ENCODE measurements at places on chromosomes 1 and 21. TPM values are rescaled to one million over a fixed set of nuclear protein-coding genes. Genes with fewer than 3 reads are reported as not detected.

DNA sequence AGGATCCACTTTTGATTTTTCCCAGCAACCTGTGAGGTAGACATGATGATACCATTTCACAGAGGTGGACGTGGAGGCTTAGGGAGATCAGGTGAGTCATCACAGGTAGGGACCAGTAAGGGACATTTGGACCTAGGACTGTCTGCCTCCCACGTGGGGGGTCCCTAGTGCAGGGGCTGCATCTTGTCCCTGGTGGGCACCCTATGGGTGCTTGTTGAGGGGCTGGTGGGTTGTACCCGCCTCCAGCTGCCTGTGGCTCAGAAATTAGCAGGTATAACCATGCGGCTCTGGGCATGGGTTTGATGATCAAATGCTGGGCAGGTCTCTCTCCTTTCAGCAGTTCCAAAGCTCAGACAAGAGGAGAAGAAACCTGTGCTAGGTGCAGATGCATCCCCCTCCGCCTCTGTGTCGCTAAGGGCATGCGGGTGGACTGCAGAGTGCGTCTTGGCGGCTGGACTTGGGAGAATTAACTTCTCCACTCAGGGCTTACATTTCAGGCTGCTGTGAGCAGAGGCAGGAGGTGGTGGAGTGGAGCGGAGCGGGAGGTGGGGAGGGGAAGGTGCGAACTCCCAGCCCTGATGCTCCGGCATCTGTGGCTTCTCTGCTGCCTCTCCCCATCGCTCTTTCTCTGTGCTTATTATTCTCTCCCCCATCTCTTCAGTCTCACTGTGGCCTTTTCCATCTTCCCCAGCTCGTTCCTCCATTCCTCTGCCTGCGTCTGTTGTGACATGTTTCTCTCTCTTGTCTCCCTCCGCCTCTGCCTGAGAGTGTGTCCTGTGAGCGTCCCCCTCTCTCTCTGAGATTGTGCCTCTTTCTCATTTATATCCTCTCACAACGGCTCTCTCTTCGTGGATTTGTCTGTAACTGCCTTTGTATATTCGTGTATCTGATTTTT, 146.8 kb downstream of the PTPRU start:
- H3K27ac ChIP-seq = peak overlapping the region; percentile 1
- peaks cover 14% of the 10 kb centered on the region for H3K4me1 ChIP-seq
- peaks cover 3% of the 10 kb centered on the region for H3K27me3 ChIP-seq
- no peaks in the 10 kb centered on the region for H3K36me3 ChIP-seq
- no peak for DNase-seq
- no peak overlapping the region for H3K4me3 ChIP-seq

GRCh38 chr21:19010251-19010650, 606.7 kb upstream of the TMPRSS15 start:
- no peak overlapping the region for H3K27ac ChIP-seq
- H3K4me3 ChIP-seq = no peak overlapping the region
- H3K27me3 ChIP-seq = no peaks in the 10 kb centered on the region
- no peak for DNase-seq

DNA sequence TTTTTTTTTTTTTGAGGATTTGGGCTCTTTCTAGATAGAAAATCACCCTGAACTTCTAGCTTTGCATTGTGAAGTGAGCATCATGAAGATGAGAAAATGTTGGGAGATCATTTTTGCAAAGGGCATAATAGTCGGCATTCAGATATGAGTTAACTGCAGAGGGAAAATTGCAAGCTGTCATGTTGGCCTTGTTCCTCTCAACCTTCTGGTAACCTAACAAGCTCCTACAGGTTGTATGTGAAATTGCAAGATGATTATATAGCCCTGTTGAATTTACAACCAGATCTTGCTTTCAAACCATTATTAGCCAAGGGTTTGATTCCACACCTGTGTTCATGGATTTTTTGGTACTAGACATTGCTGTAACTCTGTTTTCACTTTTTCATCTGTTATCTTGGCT, 2.2 kb downstream of the ELOA start:
- H3K36me3 ChIP-seq = peaks cover 6% of the 10 kb centered on the region
- no peaks in the 10 kb centered on the region for H3K27me3 ChIP-seq
- no peak overlapping the region for H3K27ac ChIP-seq

DNA sequence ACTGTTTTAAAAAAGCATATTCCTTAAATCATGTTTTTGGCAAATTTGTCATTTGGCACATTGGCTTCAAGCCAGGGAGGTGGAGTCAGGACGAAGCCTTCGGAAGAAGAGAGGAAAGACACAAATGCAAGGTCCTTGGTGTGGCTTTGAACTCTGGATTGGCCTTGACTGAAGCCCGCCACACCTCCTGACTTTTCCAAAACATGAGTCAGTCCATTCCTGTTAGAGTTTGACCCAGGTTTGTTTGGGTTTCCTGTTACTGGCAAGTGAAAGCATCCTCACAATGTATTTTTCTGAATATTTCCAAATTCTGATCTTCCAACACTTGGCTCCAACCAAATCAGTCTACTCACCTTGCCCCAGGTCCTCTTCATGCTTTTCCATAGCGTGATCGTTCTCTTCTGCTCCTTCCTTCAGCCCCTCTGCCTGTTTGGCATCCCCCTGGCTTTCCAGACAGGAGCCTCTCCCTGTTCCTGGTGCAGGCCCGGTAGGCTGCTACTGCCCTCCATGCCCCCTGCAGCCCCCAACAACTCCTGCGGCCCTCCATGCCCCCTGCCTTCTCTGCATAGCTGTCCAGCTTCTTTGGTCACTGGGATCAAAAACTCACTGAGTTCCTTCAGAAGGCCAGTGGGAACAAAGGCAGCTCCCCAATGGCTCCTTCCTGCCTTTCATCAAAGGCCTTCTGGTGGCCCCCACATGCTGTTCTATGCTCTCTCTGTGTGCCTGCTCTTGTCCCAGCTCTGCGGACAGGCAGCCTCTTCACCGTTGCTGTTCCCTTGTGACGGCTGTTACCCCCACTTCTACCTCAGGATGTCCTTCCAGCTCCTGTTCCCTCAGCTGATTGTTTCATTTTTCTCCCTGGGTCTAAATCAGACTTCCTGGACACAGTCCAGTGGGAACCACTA, 30.4 kb upstream of the SLC30A1 start:
- H3K36me3 ChIP-seq = no peaks in the 10 kb centered on the region
- peak; percentile 45 for DNase-seq
- no peak overlapping the region for H3K4me3 ChIP-seq
- H3K27me3 ChIP-seq = no peaks in the 10 kb centered on the region
- H3K27ac ChIP-seq = no peak overlapping the region
- peaks cover 11% of the 10 kb centered on the region for H3K4me1 ChIP-seq

The SLC30A2 gene
- total RNA-seq = not detected

DNA sequence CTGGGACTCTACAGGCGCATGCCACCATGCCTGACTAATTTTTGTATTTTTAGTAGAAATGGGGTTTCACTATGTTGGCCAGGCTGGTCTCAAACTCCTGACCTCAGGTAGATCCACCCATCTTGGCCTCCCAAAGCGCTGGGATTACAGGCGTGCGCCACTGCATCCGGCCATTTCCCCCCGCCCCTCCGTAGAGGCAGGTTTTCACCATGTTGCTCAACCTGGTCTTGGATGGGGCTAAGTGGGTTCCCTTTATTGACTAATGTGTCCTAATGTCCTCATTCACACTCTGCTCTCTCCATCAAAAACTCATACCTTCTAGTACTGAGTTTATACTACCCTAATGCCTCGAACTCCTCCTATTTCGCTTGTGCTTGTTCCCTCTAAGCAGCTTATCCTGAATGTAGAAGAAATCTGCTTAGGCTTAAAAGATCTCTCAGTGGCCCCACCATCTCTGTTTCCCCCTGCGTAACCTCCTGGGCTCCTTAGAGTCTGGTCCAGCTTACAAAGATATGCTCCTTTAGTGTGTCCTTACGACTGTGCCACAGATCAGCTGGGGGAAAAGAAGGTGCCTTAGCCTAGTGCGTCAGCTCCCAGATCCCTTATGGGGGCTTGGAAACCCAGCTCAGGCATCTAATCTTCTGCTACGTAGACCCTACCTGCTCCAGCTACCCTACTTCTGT, 8.0 kb downstream of the GNAT2 start:
- H3K4me1 ChIP-seq = peaks cover 26% of the 10 kb centered on the region
- no peak overlapping the region for H3K27ac ChIP-seq
- no peak overlapping the region for H3K4me3 ChIP-seq
- no peaks in the 10 kb centered on the region for H3K27me3 ChIP-seq

GRCh38 chr1:8348047-8348776, 30.3 kb downstream of the SLC45A1 start:
- H3K36me3 ChIP-seq = no peaks in the 10 kb centered on the region
- H3K4me3 ChIP-seq = no peak overlapping the region
- peaks cover 4% of the 10 kb centered on the region for H3K27me3 ChIP-seq
- DNase-seq = no peak

- no peak overlapping the region for H3K4me3 ChIP-seq
- no peak for DNase-seq
- H3K27ac ChIP-seq = no peak overlapping the region
- H3K4me1 ChIP-seq = no peaks in the 10 kb centered on the region
- no peaks in the 10 kb centered on the region for H3K36me3 ChIP-seq
Measured at GRCh38 chr21:44578371-44579055, 1.9 kb downstream of the KRTAP10-5 start.

The GCSAML gene
- total RNA-seq = 0.14 TPM

DNA sequence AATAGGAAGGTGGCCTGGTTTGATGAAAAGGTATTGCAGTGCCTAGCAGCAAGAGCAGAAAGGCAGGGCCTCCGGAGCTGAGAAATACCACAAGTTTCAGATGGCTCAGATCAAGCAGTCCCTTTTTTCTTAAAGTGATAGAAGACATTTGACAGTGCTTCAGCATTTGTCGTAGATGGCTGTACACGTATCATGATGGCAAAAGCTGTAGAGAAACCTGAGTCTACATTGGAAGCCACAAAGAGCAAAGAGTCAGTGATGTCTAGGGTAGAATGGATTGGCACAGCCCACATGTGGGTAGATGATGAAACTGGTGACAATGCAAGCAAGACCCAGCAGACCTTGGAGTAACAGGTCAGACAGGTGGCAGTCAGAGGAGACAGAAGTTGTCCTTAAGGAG, 101.3 kb upstream of the ARTN start:
- no peaks in the 10 kb centered on the region for H3K36me3 ChIP-seq
- H3K27me3 ChIP-seq = no peaks in the 10 kb centered on the region

DNA sequence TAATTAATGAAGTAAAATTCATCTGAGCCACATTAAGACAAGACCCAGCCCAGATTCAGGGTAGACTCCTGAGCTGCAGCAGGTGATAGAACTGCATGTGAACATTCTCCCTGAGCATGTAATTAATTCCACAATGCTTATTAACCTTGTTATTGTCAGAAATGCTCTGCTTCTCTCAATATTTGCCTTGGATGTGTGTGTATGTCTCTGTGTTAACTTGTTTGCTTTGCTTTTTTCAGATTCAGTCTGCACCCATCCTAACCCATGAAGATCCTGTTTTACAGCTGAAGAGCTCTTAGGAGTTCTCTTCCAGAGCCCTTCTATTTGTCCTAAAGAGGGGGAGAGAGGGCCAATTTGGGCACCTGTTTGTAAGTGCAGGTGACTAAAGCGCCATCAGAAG, 143.2 kb upstream of the BMP8A start:
- H3K4me3 ChIP-seq = no peak overlapping the region
- no peak overlapping the region for H3K27ac ChIP-seq
- H3K27me3 ChIP-seq = no peaks in the 10 kb centered on the region

GRCh38 chr1:58447886-58448285, 98.6 kb downstream of the OMA1 start:
- peak; percentile 35 for DNase-seq
- H3K27me3 ChIP-seq = peaks cover 4% of the 10 kb centered on the region
- no peaks in the 10 kb centered on the region for H3K36me3 ChIP-seq
- H3K4me3 ChIP-seq = no peak overlapping the region
- no peak overlapping the region for H3K27ac ChIP-seq

GRCh38 chr1:230210326-230210980, 143.4 kb downstream of the GALNT2 start:
- DNase-seq = peak; percentile 65
- peaks cover 2% of the 10 kb centered on the region for H3K36me3 ChIP-seq
- H3K4me1 ChIP-seq = peaks cover 37% of the 10 kb centered on the region
- no peaks in the 10 kb centered on the region for H3K27me3 ChIP-seq

- no peaks in the 10 kb centered on the region for H3K4me1 ChIP-seq
- H3K36me3 ChIP-seq = peaks cover 26% of the 10 kb centered on the region
- no peaks in the 10 kb centered on the region for H3K27me3 ChIP-seq
- no peak overlapping the region for H3K4me3 ChIP-seq
- H3K27ac ChIP-seq = no peak overlapping the region
Measured at GRCh38 chr1:151693057-151693651, 23.4 kb downstream of the CELF3 start.

The GJB3 gene
- total RNA-seq = not detected

DNA sequence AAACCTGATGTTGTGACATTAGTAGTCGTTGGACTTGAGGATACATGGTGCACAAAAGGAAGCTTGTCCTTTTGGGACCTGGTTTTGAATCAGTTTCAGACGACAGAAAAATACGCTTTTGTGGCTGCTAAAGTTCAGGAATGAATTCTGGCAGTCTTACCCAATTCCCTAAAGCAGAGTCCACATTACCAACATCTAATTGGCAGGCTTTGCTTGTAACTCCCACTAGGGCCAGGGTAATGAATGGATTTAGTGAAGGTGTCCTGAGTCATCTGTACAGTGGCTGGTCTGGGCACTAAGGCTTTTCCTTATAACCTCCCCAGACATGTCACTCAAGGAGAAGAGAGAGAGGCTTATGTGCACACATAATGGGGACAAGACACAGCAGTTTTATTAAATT, 66.2 kb upstream of the RNPC3 start:
- no peak overlapping the region for H3K27ac ChIP-seq
- DNase-seq = peak; percentile 55
- H3K27me3 ChIP-seq = no peaks in the 10 kb centered on the region
- H3K4me3 ChIP-seq = no peak overlapping the region
- H3K36me3 ChIP-seq = no peaks in the 10 kb centered on the region
- H3K4me1 ChIP-seq = no peaks in the 10 kb centered on the region

GRCh38 chr1:146012703-146013558, 8.6 kb downstream of the HJV start:
- H3K27ac ChIP-seq = no peak overlapping the region
- no peak overlapping the region for H3K4me3 ChIP-seq
- DNase-seq = peak; percentile 81
- no peaks in the 10 kb centered on the region for H3K4me1 ChIP-seq

The CYP4X1 gene
- 0.24 TPM for total RNA-seq

- no peaks in the 10 kb centered on the region for H3K27me3 ChIP-seq
- peaks cover 14% of the 10 kb centered on the region for H3K4me1 ChIP-seq
- no peaks in the 10 kb centered on the region for H3K36me3 ChIP-seq
- H3K4me3 ChIP-seq = no peak overlapping the region
- DNase-seq = no peak
Measured at GRCh38 chr1:235940285-235940684, 73.6 kb upstream of the LYST start.

GRCh38 chr1:174872615-174873058, 127.1 kb upstream of the CACYBP start:
- H3K4me1 ChIP-seq = no peaks in the 10 kb centered on the region
- peak; percentile 29 for DNase-seq
- no peaks in the 10 kb centered on the region for H3K36me3 ChIP-seq

GRCh38 chr21:14074177-14074576, 136.6 kb downstream of the LIPI start:
- no peak overlapping the region for H3K27ac ChIP-seq
- no peak overlapping the region for H3K4me3 ChIP-seq
- no peaks in the 10 kb centered on the region for H3K36me3 ChIP-seq

- no peak overlapping the region for H3K4me3 ChIP-seq
- H3K27me3 ChIP-seq = no peaks in the 10 kb centered on the region
- DNase-seq = no peak
Measured at GRCh38 chr1:102434421-102434820, 437.7 kb upstream of the OLFM3 start.

- H3K4me1 ChIP-seq = no peaks in the 10 kb centered on the region
- H3K4me3 ChIP-seq = no peak overlapping the region
- DNase-seq = no peak
- no peak overlapping the region for H3K27ac ChIP-seq
- no peaks in the 10 kb centered on the region for H3K36me3 ChIP-seq
Measured at GRCh38 chr1:228360533-228361313, 45.9 kb downstream of the TRIM11 start.

The FABP3 gene
- total RNA-seq = 20.4 TPM

Measured in astrocyte (in vitro differentiated cells and primary cell).